ENCODE measurements at places on chromosomes 16 and 17. TPM values are rescaled to one million over a fixed set of nuclear protein-coding genes. Genes with fewer than 3 reads are reported as not detected.

Gene GRIN2C
- 0.09 TPM for total RNA-seq

Gene HEATR9
- total RNA-seq: 2.2 TPM

Gene GP1BA
- not detected for total RNA-seq

Gene IRX5
- not detected for total RNA-seq

Gene CMIP
- total RNA-seq: 36.4 TPM

Gene TUBG2
- 19.1 TPM for total RNA-seq

Gene MYH10
- total RNA-seq: 1.9 TPM

Gene ZNF594
- 28.9 TPM for total RNA-seq

Gene EZH1
- 184 TPM for total RNA-seq

Gene FHOD1
- total RNA-seq: 63.3 TPM

Gene KRTAP9-4
- not detected for total RNA-seq

Gene ZFPM1
- 20.5 TPM for total RNA-seq

Gene KRTAP1-5
- not detected for total RNA-seq

Gene NDRG4
- 1.3 TPM for total RNA-seq
